ENCODE measurements at places on chromosomes 7 and 10.

DNA sequence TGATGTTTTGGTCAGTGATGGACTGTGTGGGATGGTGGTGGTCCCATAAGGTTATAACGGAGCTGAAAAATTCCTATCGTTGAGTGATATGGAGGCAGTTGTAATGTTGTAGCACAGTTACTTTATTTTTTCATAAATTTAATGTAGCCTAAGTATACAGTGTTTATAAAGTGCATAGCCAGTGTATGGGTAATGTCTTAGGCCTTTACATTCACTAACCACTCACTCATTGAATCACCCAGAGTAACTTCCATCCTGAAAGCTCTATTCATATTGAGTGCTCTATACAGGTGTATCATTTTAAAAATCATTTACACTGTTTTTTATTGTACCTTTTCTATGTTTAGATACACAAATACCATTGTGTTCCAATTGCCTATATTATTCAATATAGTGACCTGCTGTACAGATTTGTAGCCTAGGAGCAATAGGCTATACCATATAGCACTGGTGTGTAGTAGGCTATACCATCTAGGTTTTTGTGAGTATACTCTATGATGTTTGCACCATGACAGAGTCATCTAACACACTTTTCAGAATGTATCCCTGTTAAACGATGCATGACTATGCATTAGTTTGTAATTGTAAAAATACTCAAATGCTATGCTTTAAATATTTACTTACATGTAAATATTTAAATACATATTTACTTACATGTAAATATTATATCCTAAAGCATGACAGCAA is 21.0 kb downstream of the PDCD4 start:
- peaks cover 5% of the 10 kb centered on the region for H3K4me1 ChIP-seq
- H3K27ac ChIP-seq, result no peak overlapping the region
- peaks cover 14% of the 10 kb centered on the region for H3K36me3 ChIP-seq
- no peaks in the 10 kb centered on the region for H3K27me3 ChIP-seq

DNA sequence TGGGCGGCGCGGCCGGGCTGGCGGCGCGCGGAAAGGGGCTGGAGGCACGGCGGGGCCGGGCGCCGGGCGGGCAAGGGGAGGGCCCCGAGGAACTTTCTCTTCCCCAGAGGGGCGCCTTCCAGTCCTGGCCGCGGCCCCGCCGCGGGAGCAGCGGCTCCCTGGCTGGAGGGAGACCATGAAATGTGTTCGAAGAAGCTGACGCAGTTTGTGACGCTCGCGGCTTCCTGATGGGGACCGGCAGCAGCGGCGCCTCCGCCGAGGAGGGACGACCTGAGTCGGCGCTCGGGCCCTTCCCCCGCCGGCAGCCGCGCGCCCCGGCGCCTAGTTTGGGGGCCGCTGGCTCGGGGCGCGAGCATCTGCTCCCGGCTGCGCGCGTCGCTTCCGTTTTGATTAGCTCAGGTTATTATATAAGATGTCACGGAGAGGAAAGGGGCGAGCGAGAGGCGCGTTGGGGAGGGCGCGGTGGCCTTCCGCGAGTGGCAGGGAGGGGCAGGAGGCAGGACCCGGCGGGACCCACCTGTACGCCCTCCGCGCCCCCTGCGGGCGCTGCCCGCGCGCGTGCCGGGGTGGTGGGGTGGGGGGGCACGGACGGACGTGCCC is 57.1 kb upstream of the PCGF5 start:
- peak overlapping the region; percentile 82 for H3K4me3 ChIP-seq
- H3K36me3 ChIP-seq, result no peaks in the 10 kb centered on the region
- peak overlapping the region; percentile 66 for H3K27ac ChIP-seq
- DNase-seq, result peak; percentile 25

DNA sequence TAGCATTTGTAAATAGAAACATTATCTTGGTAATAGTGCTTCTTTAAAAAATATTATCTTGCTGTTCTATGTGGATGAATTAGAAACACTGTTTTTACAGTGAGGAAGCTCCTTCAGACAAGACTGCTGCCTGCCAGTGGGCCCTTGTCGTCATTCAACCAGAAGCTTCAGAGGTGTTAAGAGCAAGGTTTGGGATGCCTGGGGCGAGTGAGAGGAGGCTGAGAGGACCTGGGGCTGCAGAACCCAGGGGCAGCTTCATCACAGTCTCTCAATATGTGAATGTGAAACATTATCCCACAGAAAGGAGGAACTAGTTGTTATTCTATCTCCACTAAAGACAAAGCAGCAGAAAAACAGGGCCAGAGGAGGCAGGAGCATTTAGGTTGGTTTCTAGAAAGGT is 8.1 kb downstream of the PLPP4 start:
- no peak overlapping the region for H3K4me3 ChIP-seq
- no peaks in the 10 kb centered on the region for H3K36me3 ChIP-seq
- H3K27ac ChIP-seq, result no peak overlapping the region
- DNase-seq, result no peak

GRCh38 chr10:75375838-75376237 is 25.7 kb downstream of the ZNF503 start:
- no peak overlapping the region for H3K27ac ChIP-seq
- H3K36me3 ChIP-seq, result no peaks in the 10 kb centered on the region
- peaks cover 10% of the 10 kb centered on the region for H3K4me1 ChIP-seq
- no peak overlapping the region for H3K4me3 ChIP-seq
- DNase-seq, result no peak

- peaks cover 3% of the 10 kb centered on the region for H3K36me3 ChIP-seq
- DNase-seq, result no peak
- H3K4me1 ChIP-seq, result no peaks in the 10 kb centered on the region
- H3K27me3 ChIP-seq, result no peaks in the 10 kb centered on the region
- peak overlapping the region; percentile 34 for H3K27ac ChIP-seq
- H3K4me3 ChIP-seq, result no peak overlapping the region
Measured at GRCh38 chr7:1144269-1144771, 15.7 kb downstream of the ZFAND2A start.

GRCh38 chr10:59879363-59879913 is 26.9 kb downstream of the CCDC6 start:
- H3K27ac ChIP-seq, result no peak overlapping the region
- H3K36me3 ChIP-seq, result no peaks in the 10 kb centered on the region
- no peak overlapping the region for H3K4me3 ChIP-seq
- DNase-seq, result no peak

DNA sequence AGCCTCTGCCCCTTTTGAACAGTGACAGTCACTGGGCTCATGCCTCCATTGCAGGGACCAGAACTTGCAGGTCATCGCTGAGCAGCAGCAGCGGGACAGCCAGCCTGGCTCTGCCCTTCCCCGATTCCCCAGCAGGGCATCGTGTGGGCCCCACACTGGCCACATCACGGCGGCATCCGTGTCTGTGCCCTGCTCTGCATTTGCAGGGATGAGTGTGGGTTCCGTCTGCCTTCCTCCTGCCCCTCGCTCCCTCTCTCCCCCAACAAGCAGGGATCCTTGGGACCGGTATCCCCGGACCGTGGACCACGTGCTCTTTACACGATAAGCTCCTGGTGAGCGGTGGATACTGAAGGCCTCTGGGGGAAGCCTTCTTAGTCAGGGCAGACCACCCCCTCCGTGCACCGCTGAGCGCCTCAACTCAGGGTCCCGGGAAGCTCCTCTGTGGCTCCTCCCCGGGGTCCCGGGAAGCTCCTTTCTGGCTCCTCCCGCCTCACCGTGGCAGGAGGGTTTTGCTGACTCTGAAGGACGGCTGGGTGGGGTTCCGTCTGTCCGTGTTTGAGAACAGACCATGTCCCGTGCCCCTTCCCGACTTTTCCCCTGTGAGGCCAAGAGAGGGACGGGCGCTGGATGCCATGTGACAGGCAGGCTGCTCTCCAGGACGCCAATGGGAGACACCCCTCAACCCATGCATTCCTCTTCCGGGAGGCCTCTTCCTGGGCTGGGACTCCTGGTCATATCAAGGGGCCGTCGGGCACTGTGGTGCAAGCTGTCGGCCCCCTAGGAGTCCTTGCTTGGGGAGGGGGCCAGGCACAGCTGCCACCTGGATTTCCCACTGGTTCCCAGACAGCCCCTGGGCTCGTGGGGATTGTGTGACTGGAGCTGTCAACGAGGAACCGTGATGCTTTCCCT is 23.5 kb upstream of the NKX6-2 start:
- no peaks in the 10 kb centered on the region for H3K4me1 ChIP-seq
- no peak overlapping the region for H3K27ac ChIP-seq
- DNase-seq, result no peak
- H3K27me3 ChIP-seq, result peaks cover 6% of the 10 kb centered on the region
- no peaks in the 10 kb centered on the region for H3K36me3 ChIP-seq
- H3K4me3 ChIP-seq, result no peak overlapping the region

GRCh38 chr10:125815764-125816163 is 7.3 kb downstream of the UROS start:
- peaks cover 2% of the 10 kb centered on the region for H3K4me1 ChIP-seq
- H3K36me3 ChIP-seq, result peaks cover 5% of the 10 kb centered on the region
- H3K27ac ChIP-seq, result no peak overlapping the region
- no peak for DNase-seq
- no peaks in the 10 kb centered on the region for H3K27me3 ChIP-seq

DNA sequence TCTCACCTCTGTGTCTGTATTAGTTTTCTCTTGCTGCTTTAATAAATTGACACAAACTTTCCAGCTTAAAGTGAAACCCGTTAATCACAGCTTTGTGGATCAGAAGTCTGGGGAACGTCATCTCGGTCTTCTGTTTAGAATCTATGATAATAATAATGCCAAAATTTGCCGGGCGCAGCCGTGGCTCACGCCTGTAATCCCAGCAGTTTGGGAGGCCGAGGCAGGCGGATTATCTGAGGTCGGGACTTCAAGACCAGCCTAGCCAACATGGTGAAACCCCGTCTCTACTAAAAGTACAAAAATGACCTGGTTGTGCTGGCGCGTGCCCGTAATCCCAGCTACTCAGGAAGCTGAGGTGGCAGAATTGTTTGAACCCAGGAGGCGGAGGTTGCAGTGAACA is 8.8 kb upstream of the ZPBP start:
- no peak overlapping the region for H3K27ac ChIP-seq
- no peaks in the 10 kb centered on the region for H3K36me3 ChIP-seq
- no peak overlapping the region for H3K4me3 ChIP-seq
- no peak for DNase-seq
- H3K27me3 ChIP-seq, result peaks cover 14% of the 10 kb centered on the region

DNA sequence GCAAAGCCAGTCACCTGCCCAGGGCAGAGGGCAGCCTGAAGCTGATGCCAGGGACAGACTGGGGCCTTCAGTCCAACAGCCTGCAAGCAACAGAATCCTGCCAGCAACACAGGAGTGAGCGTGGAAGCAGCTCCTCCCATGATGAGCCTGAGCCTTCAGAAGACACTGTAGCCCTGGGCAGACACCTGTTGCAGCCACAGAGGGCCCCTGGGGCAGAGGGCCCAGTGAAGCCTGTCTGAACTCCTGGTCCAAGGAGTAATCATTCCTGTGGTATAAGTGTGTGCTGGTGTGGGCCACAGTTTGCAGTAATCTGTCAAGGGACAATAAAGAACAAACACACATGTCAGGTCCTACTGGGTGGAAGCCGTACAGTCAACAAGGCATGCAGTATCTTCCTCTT is 2.9 kb upstream of the PFKP start:
- no peaks in the 10 kb centered on the region for H3K36me3 ChIP-seq
- H3K4me1 ChIP-seq, result no peaks in the 10 kb centered on the region
- H3K4me3 ChIP-seq, result no peak overlapping the region
- H3K27me3 ChIP-seq, result peaks cover 48% of the 10 kb centered on the region

GRCh38 chr7:78074713-78075112 is 276.1 kb downstream of the PHTF2 start:
- H3K27ac ChIP-seq, result peak overlapping the region; percentile 22
- no peak overlapping the region for H3K4me3 ChIP-seq
- H3K4me1 ChIP-seq, result peaks cover 18% of the 10 kb centered on the region
- H3K27me3 ChIP-seq, result no peaks in the 10 kb centered on the region
- H3K36me3 ChIP-seq, result no peaks in the 10 kb centered on the region

DNA sequence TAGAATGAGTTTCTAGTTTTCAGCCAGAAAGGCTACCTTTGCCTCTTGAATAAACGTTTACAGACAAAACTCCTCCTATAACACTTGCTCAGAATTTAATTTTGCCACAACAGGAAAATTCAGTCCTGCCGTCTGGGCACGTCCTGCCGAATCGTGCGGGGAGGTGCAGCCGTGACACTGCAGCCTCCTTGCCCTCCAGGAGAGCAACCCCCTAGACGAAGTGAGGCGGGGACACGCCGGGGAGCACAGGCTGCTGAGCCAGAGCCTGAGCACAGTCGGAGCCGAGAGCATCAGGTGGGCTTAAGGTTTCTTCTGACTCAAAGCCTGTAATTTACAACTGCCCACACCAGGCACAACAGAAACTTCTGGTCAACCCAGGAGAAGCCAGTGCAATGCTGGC is 102.3 kb downstream of the DYNC2I1 start:
- H3K4me3 ChIP-seq, result no peak overlapping the region
- peaks cover 4% of the 10 kb centered on the region for H3K36me3 ChIP-seq
- no peak for DNase-seq
- H3K4me1 ChIP-seq, result no peaks in the 10 kb centered on the region

GRCh38 chr7:36262309-36263094 is 109.4 kb downstream of the EEPD1 start:
- no peak for DNase-seq
- H3K36me3 ChIP-seq, result peaks cover 9% of the 10 kb centered on the region
- no peak overlapping the region for H3K4me3 ChIP-seq
- H3K27me3 ChIP-seq, result no peaks in the 10 kb centered on the region
- peak overlapping the region; percentile 81 for H3K27ac ChIP-seq

GRCh38 chr10:2137549-2138174 is 400.3 kb upstream of the ADARB2 start:
- H3K27me3 ChIP-seq, result no peaks in the 10 kb centered on the region
- H3K4me3 ChIP-seq, result no peak overlapping the region
- no peaks in the 10 kb centered on the region for H3K4me1 ChIP-seq
- no peak for DNase-seq
- no peak overlapping the region for H3K27ac ChIP-seq

- DNase-seq, result no peak
- peak overlapping the region; percentile 95 for H3K27ac ChIP-seq
- H3K36me3 ChIP-seq, result no peaks in the 10 kb centered on the region
- H3K4me1 ChIP-seq, result peaks cover 31% of the 10 kb centered on the region
- H3K27me3 ChIP-seq, result no peaks in the 10 kb centered on the region
- peak overlapping the region; percentile 4 for H3K4me3 ChIP-seq
Measured at GRCh38 chr7:130144312-130145171, 60.7 kb downstream of the TMEM209 start.

DNA sequence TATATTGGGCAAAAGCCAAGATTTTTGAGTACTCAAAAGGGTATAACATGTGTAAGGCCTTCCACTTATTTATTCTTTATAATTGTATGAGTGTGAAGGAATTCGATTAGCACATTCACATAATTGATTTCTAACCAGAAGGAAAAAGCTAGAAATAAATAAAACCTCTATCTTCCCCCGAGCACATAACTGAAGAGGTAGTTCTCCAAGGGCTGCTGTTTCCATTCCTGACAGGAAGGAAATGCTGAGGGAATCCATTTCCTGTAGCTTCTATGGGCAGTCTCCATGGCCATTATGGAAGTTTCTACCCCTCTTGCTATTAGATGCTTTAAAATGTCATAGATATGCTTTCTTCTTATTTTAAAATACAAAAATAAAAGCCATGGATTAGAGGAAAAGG is 70.5 kb upstream of the ABCB5 start:
- no peak overlapping the region for H3K4me3 ChIP-seq
- no peak overlapping the region for H3K27ac ChIP-seq
- no peaks in the 10 kb centered on the region for H3K36me3 ChIP-seq
- DNase-seq, result no peak

GRCh38 chr7:142935941-142936565 is 2.5 kb upstream of the TRPV5 start:
- DNase-seq, result no peak
- H3K36me3 ChIP-seq, result no peaks in the 10 kb centered on the region
- no peak overlapping the region for H3K4me3 ChIP-seq

- peaks cover 61% of the 10 kb centered on the region for H3K27me3 ChIP-seq
- no peaks in the 10 kb centered on the region for H3K4me1 ChIP-seq
- H3K36me3 ChIP-seq, result no peaks in the 10 kb centered on the region
- DNase-seq, result no peak
- H3K4me3 ChIP-seq, result no peak overlapping the region
Measured at GRCh38 chr10:8316284-8316683, 261.8 kb downstream of the GATA3 start.

GRCh38 chr7:136336932-136337331 is 359.8 kb upstream of the MTPN start:
- no peak overlapping the region for H3K27ac ChIP-seq
- H3K4me3 ChIP-seq, result no peak overlapping the region
- H3K36me3 ChIP-seq, result no peaks in the 10 kb centered on the region
